ENCODE measurements at places on chromosomes 16 and 17.

- DNase-seq, result no peak
These were observed 4.7 kb downstream of the KRABD2 start for GRCh38 chr17:8371786-8372185.

- no peak for DNase-seq
These were observed 223.1 kb downstream of the ZNF423 start for GRCh38 chr16:49632795-49633184.

DNA sequence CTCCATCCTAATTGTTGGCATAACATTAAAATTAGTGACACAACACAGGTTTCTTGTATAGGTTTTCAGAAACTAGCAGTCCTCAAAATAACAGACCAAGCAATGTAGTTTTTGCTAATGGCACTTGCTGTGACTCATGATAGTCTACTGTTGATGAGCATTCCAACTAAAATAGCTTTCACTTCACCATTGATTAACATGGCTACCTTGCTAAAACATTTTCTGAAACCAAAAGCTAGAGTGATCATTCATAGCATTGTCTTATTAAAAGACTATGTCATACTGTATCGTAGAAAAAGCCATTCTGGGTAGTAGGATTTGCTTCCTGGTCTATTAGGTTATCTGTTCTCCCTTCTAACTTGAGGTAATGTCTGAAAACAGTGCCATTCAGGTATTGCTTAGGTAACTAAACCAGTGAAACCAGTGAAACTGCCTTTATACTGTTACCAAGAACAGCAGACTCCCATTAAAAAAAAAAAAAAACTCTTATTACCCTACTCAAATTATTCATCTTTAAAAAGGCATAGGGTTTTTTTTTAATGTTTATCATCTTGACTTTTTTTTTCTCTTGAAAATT, 2.5 kb upstream of the CLTC start:
- peak; percentile 9 for DNase-seq

- DNase-seq, result no peak
These were observed 987 bp upstream of the HASPIN start for GRCh38 chr17:3722716-3723115.

DNA sequence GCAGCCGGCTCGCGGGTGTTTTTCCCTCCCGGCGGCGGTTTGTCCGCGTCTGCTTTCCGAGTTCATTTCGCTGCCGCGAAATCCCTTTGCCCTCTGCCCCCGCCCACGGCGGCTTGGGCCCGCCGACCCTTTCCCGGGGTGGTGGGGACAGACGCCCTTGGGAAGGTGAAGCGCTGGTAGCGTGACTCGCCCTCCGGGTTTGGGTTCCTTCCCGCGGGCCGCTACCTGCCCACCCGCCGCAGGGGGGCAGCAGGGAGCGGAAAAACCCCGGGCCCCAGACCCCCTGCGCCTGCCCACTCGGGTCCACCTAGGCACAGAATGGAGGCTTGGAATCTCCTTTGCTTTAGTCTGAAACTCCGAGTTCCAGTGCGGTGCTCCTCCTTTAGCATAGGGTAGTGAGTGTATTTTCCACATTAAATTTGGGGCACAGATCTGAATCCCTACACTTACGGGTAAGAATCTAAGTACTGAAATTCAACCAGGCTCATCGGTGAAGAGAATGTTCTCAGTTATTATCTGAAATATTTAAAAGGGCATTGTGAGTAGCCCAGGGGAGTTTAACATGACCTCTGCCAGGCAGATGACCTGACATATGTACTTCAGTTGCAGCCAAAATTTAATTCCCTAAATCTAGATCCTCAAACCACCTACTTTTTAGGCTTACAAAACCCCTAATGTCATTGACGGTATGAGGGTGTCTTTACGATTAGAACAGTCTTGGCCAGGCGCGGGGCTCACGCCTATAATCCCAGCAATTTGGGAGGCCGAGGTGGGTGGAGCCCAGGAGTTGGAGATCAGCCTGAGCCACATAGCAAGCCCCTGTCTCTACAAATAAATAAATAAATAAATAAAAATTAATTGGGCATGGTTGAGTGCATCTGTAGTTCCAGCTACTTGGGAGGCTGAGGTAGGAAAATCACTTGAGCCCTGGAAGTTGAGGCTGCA, 1.0 kb downstream of the NME2 start:
- DNase-seq, result peak; percentile 26

DNA sequence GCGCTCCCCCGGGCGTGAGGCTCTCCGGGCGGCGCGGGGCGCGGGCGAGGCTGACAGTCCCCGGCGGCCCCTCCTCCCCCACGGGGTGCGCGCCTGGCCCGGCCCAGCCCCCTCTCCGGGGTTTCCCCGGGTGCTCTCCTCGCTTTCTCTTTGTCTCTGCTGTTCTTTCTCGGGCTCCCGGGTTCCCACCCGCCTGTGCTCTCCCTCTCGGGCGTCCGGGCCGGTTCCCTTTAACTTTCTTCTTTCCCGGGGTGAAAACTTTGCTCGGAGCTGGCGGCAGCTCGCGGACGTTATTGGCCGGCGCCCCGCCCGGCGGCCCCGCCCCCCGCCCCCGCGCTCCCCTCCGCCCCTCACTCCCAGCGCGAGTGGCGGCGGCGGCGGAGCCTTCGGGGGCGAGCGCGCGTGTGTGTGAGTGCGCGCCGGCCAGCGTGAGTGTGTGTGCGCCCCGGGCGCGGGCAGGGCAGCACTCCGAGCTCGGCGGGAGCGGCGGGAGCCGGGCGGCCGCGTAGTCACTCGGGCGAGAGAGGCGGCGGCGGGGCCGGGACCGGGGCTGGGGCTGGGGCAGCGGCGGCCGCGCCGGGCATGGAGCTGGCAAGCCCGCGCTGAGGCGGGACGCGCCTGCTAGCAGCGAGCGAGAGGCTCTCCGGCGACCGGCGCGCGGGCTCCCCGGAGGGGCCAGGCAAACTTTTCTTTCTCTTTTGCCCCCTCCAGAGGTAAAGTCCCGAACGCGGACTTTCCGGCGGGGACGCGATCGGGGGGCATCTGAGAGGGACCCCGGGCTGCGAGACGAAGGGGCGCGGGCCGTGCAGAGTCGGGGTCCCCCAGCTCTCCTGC, at the start of gene NTN1:
NTN1 (plus strand) TSS at position 353 of the 834 bp plus-strand sequence. CDS start 864 bp downstream, outside the sequence.
- DNase-seq, result peak; percentile 21

DNA sequence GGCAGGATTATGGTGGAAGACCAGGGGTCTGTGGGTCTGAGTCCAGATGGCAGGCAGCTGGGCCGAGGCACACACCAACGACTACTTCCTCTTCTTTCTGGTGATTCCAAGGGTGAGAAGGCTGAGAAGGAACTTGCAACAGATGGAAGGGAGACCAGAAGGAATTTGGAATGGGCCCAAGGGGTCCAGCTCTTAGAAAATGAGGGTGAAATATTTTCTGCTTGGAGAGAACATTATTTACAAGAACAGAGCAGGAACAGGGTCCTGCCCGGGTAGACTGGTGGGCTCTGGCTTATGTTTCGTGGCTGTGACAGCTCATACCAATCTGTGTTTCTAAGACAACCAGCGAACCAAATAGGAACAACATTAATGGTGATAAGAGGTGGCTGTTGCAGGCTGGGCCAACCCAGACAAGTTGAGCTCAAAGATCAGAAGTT, 36.6 kb downstream of the CCDC42 start:
- no peak for DNase-seq

DNA sequence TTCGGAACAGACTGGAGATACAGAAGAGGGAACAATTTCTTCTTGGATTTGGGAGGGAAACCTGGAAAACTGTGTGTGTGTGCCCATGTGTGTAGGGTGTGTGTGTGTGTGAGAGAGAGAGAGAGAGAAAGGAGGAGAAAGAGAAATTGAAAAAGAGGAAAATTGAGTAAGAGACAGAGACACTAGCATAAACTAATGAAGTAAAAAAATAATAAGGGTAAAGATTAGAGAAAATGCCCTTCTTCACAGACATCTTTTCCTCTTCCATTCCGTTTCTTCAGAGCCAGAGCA, 13.9 kb upstream of the HOXB2 start:
- DNase-seq, result no peak

DNA sequence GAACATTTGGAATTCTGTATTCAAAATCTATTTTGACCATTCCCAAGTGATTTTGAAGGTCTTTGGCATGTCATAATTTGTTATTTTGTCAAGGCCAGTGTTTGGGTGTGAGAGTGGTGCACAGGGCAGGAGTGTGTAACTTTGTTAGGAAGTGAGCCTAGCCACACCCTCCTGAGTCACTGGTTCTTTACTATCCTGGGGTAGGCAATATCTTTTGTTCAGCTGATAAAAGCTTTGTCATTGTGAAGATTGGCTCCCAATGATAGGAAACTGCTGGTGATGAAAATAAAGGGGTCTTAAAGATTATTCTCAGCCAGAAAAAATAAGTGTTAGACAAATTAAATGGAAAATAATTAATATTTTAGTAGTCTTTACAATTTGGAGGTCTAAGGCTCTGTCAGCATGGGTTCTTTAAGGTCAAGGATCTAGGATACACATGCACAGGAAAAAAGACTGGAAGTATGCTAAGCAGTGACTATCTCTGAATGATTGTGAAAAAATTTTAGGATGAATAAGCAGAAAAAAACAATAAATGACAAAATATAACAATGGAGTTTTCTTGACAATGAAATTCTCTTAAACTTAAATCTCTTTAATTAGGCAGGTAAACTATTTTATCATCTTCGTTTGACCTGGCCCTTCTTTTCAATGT, 5.1 kb downstream of the UBN1 start:
- DNase-seq, result peak; percentile 28

GRCh38 chr17:37488009-37488604, 1.6 kb upstream of the DUSP14 start:
- peak; percentile 93 for DNase-seq

DNA sequence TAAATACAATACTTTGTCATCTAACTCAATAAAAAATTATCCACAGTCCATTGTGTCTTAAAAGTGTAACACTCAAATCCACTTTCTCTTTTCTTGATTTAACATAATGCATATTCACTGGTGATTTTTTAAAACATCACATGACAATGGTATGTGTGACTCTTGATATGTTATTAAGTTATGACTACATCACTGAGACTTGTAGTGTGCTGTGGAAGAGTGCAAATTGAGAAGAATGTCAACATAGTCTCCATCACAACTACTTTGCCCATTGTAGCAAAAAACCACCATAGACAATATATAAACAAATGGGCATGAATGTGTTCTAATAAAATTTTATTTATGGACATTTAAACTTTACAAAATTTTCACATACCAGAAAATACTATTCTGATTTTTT, 380.7 kb upstream of the PMFBP1 start:
- DNase-seq, result no peak

GRCh38 chr17:65194670-65195334, 57.6 kb downstream of the RGS9 start:
- DNase-seq, result no peak

GRCh38 chr17:13544292-13544691, 57.4 kb downstream of the HS3ST3A1 start:
- peak; percentile 95 for DNase-seq

DNA sequence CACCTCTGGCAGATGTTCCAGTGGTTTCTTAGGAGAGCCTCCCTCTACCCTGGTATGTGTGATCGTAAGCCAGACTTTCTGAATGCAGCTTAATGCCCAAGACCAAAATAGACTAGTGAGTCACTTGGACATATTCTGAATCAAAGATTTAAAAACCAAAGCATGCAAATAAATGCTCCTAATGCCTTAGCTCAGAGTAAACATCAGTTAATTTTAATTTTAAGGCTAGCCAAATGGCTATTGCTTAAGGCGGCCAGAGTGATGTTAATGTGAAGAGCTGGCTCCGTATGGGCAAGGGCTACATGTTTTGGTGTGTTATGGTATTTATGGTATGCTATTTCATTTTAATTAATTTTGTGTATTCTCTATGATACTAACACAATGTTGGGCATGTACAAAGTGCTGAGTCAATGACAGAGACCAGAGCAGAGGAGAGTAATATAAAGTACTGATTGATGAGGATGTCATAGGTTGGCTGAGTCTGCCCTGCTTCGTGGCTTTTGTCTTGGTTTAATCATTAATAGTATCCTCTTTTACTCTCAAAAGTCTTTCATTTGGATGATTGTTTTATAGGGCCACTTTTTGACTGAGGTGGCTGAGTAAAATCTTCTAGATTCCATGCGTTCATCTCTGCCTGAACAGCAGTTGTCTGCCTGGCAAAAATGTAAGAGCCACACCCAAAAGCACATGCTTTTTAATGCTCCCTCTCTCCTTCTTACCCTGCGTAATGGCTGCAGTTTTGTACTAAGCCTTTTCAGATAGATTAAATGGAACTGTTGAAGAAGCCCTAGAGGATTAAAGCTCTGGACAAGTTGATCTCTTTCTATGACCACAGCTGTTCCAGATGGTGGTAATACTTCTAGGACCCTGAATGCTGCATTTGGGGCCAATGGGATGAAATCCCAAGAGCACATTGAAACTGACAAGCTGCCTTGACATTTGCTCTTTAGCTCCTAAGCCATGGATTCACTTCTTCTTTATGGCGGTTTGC, 59.6 kb downstream of the MAP2K6 start:
- peak; percentile 25 for DNase-seq

DNA sequence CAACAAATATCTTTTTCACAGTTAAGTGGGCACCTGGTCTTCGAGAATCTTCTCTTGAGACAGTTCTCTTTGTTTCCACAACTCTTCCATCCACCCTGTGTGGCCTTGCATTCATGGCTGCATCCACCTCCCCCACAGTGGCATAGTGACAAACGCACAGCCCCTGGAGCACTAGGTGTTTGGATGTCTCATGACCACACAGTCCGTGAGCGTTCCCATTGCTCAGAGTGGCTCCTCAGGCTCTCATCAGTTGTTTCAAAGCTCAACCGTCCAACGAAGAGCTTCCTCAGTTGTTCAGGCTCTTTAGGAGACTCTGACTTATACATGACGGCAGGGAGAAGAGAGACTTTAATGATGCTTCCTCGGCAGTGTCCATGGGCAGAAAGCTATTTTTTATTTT, 191.6 kb downstream of the CDRT15L2 start:
- DNase-seq, result no peak
